ENCODE measurements at places on chromosomes 11 and 22.

DNA sequence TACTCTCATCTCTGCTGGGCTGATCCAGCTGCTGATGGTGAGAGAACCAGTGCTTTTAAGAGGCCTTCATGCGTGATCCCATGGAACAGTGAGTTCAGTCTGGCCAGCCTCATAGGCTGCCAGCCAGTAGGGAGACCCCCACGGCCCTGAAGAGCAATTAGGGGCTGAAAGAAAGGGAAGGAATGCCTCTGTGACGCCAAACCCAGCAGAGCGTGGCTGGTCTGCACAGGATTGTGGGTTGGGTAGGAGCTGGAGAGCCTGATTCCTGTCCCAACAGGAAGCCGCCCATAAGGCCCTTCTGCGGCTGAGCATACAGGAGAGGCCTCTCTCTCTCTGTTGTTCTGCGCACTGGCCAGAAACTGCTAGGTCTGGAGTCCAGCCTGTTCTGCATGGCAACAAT, 181.5 kb upstream of the E2F8 start:
- DNase-seq: no peak

DNA sequence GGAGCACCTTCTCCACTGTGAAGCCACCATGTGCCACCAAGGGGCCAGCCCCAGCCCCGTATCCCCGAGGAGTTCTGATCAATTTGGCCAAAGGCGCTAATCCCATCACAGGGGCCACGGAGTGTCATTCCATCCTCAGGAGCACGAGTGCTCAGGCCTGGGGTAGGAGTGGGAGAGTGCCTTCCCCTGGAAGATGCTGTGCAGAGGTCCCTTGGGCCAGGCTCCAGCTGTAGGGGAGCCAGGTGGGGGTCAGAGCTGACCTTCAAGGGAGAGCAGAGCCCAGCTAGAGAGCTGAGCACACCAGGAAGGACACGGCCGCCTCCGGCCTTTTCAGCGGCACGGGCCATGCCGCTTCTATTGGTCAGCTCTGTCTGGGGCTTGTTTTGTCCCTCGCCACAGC, 1459.9 kb downstream of the BRD1 start:
- no peak for DNase-seq

GRCh38 chr11:130979386-130979972, 63.2 kb upstream of the SNX19 start:
- DNase-seq: no peak

- DNase-seq: no peak
Observed at GRCh38 chr22:50587407-50587806, 4.8 kb upstream of the CHKB start.

DNA sequence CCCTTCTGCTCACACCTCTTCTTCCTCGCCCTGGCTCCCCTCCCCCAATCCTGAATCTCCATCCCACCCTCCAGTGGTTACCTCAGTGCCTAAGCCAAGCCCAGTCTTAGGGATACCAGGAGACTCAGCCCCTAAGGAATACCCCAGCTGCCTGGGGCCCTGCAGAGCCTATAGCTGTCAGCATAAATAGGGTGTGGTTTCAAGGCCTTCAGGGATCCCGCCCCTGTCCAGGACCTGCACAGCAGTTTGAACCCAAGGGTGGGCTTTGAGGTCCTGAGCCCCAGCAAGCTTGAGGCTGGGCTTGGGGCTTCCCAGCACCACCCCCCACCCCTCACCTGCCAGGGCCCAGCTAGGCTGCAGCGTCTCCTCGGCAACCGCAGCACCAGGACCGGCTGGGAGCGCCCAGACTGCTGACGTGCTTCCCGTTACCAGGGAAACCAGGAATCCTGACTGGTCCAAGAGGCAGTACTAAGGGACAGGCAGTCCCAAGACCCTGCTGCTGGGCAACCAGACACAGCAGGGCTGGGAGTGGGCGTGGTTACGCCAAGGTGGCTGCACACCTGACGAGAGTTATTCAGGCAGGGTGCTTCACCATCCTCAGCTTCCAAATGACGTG, 13.7 kb downstream of the APBB1 start:
- DNase-seq: no peak

GRCh38 chr22:29570456-29570855, 10.5 kb downstream of the NIPSNAP1 start:
- no peak for DNase-seq

GRCh38 chr11:79243422-79244210, 197.2 kb downstream of the TENM4 start:
- no peak for DNase-seq

DNA sequence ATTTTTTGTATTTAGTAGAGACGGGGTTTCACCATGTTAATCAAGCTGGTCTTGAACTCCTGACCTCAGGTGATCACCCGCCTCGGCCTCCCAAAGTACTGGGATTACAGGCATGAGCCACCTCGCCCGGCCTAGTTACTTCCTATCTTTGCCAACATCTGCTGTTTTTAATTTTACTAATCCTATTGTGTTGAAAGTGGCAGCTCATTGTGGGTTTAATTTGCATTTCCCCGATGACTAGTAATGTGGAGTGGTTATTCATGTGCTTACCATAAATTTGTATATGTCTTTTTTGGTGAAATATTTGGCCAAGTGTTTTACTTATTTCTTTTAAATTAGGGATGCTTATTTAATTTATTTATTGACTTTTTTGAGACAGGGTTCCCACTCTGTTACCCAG, 74.2 kb upstream of the SLC25A18 start:
- no peak for DNase-seq

DNA sequence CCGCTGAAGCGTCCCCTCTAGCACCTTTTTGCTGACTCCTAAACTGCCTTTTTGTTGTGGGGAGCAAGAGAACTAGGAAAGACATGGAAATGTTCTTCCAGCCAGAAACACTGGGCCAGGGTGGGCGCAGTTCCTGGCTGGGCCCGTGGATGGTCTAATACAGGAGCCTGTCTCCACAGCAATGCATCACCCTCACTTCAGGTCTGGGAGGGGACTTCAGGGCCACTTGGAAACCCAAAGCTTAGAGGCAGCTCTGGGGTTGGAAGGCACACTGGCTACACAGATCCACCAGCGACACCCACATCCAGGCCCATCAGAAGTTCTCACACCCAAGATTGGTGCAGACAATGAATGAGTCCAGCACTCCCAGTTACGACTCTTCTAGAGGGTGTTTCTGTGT, 120.3 kb downstream of the ETS1 start:
- DNase-seq: no peak

- no peak for DNase-seq
Observed at GRCh38 chr11:27673979-27674663, 26.1 kb downstream of the BDNF start.

- DNase-seq: no peak
Observed at GRCh38 chr22:49274754-49275380, 552.8 kb downstream of the BRD1 start.

Data from stimulated activated CD8-positive, alpha-beta memory T cell treated with anti-CD3 and anti-CD28 coated beads, Interleukin-2, amount 100 ng/mL, for 1 hour (primary cell).